NCI-H226 (cell line): ENCODE measurements at places on chromosomes 1 and 21.

DNA sequence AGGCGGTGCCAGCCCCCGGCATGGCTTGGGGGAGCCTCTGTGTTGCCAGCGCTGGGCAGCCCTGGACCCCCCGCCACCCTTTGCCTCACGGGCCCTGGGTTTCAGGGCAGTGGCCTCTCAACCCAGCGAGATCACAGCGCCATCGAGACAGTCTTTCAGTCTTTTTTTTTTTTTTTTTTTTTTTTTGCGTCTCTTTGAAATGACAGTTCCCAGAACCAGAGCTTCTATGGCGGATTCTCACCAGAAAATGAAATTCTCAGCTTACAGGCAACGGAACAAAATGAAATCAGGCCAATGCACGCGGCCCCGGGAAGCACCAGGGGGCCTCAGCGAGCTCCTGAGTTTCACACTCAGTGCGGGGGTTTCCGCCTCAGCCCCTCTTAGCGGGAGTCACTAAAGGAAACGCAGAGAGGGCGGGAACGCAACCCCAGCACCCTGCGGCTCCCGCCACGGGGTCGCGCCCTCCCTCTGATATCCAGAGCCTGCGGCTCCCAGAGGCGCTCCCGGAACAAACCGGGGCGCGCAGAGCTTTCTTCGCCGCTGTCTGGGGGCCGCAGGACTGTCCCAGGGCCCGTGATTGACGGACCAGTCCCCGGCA lies 8.0 kb upstream of the COL6A1 start:
- peak; percentile 67 for DNase-seq

DNA sequence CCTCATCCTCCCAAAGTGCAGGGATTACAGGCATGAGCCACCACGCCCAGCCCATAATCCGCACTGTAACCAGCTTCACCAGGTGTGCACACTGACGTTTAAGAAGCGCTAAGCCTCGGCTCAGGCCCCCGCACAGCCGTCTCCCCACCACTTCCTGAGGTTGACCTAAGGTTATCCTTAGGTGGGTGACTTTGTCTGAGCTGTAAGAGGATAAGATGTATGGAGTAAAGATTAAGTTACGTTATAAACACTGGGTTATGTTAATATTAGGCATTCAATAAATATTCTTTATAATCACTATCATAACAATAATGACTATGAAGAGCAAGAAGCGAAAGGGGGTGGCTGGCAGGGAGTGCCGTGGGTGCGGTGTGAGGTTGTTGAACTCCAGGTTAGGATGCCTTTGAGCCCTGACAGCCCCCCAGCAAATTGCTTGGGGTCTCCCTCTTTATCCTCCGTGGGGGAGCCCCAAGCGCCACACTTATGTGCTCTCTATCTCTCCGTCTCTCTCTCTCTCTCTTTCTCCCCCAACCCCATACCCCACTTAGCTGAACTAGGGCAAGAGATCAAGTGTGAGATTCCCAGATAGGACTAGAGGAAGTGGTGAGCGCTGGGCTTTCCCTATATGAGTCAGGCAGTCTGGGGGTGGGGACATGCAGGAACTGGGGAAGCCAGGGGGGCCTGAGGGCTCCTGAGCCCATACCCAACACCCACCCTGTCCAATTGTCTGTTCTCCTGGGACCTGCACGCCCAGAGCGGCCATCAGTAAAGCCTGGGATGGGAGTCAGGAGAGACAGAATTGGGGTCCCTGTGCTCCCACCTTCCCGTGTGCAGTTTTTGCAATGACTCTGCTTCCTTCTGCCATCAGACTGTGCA lies 7.6 kb downstream of the EFHD2 start:
- DNase-seq, result peak; percentile 84

GRCh38 chr1:41394369-41394744 lies 33.1 kb downstream of the FOXO6 start:
- no peak for DNase-seq

GRCh38 chr1:231705806-231706760 lies 79.5 kb downstream of the DISC1 start:
- no peak for DNase-seq

GRCh38 chr1:51520700-51521248 lies 1.7 kb upstream of the EPS15 start:
- peak; percentile 73 for DNase-seq

GRCh38 chr1:193190096-193190744 lies 3.8 kb upstream of the B3GALT2 start:
- DNase-seq, result no peak

GRCh38 chr1:65404941-65405340 lies 15.5 kb upstream of the LEPR start:
- DNase-seq, result no peak

DNA sequence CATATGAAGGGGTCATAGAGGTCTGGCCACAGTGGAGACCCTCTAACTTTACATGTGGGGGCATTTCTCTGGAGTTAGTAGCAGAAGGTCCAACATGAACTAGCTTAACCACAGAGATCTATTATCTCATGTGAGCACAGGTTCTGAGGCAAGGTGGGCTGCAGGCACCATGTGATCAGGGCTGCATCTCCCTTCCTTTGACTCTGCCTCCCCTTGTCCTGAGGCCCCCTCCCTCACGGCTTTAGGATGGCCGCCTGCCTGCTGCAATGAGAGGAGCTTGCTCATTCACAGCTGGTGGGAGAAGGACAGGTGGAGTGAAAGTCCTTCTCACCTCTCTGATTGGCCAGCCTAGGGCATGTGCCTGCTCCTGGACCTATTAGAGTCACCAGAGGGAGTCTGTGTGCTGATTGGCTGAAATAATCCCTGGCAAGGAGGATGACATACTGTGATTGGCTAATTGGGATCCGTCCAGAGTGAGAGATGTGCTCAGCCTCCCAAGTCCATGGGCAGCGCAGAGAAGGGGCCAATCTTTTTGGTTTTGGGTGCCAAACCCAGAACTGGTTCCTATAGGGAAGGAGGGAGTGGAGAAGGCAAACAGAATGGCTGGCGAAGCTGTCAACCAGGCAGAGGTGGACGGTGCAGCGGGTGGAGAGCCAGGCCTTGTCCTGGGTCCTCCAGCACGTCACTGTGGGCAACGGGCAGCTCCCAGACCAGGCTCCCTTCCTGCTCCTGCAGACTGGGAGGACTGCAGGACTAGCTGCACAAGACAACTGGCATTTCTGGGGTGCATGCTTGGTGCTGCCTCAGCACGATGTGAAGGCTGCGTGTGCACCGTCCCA lies 39.4 kb upstream of the C1orf174 start:
- no peak for DNase-seq

DNA sequence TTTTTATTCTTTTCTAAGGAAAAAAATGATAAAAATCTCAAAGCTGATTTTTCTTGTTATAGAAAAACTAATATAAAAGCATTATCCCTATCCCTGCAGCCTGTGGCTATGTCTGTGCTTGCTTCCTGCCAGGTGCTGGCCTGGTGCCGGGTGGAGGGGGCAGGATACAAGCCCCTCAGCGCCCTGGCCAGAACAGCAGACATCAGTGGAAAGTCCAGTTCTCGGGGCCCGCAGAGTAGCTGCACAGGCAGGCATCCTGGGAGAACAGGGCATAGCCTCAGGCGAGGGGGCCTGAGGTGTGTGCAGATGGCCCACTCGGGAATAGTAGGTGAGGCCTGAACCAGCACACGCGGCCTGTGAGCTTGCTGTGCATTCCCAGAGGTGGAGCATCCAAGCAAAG lies 23.4 kb downstream of the PODN start:
- no peak for DNase-seq

DNA sequence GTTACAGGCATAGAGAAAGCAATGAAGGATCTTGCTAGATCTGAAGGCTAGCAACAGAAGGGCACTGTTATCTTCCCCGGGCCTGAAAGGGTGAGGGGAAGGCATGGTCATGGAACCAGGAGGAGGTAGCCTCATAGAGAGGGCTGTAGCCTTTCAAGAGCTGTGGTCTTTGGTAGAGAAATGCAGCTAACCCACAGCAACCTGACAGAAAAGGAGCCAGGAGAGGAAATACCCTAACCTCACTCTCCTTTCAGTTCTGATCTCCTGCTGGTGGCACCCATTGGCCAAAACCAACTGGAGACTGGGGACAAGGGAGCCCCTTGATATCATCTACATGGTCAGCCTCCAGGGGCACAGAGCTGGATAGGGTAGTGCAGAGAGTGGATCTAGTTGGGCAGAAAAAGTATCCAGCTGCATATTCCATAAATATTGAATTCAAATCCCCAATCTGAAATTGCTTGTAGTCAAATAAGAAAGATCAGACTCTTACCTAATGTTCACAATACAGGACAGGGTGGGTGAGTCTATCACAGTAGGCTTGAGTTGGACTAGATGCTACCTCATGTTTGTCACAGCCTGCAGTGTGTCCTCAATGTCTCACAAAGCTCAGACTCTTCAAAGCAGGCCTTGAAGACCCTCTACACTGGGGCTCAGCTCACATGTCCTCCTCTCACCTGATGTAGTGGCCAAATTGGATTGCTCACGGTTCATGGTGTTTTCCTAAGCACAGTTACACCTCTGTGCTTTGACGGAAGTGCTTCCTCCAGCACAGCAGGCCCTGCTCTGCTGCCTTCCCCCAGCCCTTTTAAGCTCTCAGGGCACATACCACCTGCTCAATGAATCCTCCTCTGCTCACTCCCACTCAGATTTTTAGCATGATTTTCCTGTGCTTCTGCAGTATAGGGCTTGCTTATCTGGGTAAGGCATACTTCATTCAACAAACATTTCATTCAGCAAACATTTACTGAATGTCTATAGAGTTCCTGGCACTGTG lies 74.1 kb upstream of the JUN start:
- peak; percentile 87 for DNase-seq

- no peak for DNase-seq
These were observed 3.1 kb upstream of the SH2D5 start for GRCh38 chr1:20735581-20736111.

GRCh38 chr1:93743465-93743864 lies 61.8 kb upstream of the BCAR3 start:
- no peak for DNase-seq

DNA sequence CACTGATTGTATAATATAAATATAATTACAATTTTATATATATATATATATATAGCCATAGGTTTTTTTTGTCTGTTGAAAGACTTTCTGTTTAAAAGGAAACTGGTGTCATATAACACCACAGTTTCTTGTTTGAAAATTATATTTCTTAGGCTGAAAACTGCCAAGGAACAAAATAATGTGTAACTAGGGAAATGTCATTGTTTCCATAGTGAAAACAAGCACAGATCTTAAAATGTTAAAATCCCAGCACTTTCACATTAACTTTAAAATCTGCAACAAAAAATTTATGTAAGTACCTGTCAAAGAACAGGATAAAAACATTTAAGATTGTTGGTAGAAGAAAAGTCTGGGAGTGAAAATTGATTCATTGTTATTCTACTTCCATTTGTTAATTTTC lies 104.2 kb downstream of the ATP6V1G3 start:
- DNase-seq, result no peak

GRCh38 chr1:55043011-55043410 lies 3.7 kb downstream of the PCSK9 start:
- no peak for DNase-seq

DNA sequence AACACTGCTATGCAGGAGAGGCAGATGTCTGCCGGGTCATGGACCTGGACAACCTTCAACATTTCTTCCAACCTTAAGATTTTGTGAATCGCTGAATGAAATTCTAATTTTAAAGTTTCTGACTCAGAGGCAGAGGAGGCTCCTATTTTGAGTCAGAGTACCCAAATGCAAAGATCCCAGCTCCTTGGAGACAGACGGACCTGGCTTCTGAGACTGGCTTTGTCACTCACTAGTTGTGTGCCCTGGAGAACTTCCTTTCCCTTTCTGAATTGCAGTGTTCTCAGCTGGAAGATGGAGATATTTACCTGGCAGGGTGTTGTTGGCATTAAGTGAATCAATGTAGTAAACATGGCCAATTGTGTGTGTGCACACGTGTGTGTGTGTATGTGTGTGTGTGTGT lies 51.9 kb downstream of the IER5 start:
- DNase-seq, result no peak

- no peak for DNase-seq
These were observed 10.7 kb upstream of the DNASE2B start for GRCh38 chr1:84387480-84388163.

DNA sequence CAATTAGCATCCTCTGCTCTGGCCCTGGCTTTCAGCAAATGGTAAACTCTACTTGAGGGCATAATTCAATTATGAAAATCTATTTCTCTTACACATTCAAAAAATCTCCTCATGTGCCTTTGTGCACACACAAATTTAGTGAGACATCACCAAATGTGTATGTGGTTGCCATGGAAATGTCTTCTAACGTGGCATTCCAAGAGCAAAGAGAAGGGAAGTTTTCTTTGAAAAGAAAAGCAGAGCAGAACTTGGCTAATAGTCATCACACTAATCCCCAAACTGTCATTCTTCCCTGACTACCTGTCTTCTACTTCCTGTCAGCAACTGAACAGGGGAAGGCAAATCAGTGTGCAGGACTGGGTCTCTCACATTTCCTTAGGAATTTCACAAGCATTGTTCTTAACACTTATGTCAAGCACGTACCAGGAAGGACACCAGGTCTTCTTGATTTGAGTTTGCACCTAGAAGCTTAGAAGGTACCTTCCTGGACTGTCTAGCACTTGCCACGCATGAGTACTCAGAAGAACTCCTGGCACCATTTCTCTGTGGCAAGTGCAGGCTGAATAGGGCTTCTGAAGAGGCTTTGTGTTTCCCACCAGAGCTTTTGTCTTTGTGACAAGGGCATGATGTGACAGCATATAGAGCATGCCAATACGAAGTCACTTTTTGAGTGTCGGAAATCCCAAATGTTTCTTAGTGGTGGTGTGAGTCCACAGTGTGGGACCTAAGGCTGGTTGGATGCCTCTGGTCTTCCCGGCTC lies 32.3 kb downstream of the MAN1C1 start:
- DNase-seq, result no peak

DNA sequence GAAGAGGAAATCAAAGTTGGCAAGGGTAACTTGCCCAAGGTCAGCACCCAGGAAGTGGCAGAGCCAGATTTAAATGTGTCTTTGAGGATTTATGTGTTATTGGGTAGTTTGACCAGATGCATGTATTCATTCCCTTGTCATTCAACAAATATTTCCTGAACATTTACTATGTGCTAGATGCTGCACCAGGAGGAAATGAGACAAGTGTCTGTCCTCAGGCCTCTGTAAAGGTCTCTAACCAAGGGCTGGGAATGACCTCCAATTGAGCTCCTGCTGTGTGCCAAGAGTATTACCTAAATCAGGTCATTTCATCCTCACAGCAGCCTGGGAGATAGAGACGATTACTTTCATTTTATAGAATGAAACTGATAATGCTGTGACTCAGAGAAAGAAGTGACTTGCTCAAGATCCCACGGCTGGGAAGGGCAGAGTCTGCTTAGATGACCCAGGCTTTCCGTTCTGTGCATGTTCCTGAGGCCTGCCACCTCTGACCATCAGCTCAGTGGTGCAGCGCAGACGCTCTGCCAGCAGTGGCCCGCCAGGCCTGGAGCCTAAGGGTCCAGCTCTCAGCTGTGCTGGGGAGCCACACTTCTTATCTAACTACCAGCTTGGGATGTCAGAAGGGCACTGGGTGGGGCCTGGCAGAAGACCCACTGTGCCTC lies 3.5 kb upstream of the TTC22 start:
- DNase-seq, result peak; percentile 23

GRCh38 chr1:199687321-199687720 lies 340.2 kb upstream of the NR5A2 start:
- no peak for DNase-seq

- no peak for DNase-seq
These were observed 6.6 kb upstream of the HES4 start for GRCh38 chr1:1006305-1007159.
